H1 (cell line): ENCODE measurements at places on chromosomes 11 and 22.

- no peak for DNase-seq
These were observed 75.2 kb downstream of the DGCR2 start for GRCh38 chr22:19046719-19047609.

GRCh38 chr22:43154887-43155536, 3.7 kb downstream of the TSPO start:
- no peak for DNase-seq

- DNase-seq, result no peak
These were observed 76.2 kb upstream of the TOP3B start for GRCh38 chr22:22058633-22059290.

GRCh38 chr11:125663910-125664309, 16.7 kb downstream of the ACRV1 start:
- no peak for DNase-seq

GRCh38 chr11:8429483-8429882, 164.5 kb downstream of the STK33 start:
- DNase-seq, result no peak

DNA sequence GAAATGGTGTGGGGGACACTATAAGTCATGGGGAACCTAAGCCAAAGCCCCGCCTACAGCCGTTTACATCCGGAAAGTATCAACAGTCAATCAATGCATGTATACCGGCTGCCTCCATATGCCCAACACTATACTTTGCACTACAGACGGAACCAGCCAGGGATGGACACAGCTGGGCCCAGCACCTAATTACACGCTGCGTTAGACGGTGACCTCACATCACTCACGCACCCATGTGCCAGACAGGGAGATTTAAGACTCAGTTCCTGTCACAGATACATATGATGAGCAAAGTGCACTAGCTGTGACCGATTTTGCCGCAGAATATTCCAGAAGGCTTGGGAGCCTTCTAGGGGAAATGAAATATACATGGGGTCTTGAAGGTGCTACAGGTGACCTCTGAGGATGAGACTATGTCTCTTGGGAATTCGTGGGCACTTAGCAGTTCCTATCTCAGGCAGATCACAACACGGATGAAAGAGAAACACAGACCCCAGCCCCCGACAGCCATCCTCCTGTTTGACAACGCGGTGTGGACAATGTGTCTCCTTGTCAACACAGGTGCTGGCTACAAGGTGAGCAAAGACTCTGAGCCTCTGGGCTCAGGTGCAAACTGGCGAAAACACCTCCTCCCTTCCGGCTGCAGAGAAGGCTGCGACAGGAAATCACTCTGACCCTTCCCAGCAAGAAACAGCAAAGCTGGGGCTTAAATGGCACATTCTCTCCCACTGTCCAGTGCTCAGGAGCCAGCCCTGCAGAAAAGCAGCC, 8.0 kb downstream of the AHNAK start:
- DNase-seq, result no peak

DNA sequence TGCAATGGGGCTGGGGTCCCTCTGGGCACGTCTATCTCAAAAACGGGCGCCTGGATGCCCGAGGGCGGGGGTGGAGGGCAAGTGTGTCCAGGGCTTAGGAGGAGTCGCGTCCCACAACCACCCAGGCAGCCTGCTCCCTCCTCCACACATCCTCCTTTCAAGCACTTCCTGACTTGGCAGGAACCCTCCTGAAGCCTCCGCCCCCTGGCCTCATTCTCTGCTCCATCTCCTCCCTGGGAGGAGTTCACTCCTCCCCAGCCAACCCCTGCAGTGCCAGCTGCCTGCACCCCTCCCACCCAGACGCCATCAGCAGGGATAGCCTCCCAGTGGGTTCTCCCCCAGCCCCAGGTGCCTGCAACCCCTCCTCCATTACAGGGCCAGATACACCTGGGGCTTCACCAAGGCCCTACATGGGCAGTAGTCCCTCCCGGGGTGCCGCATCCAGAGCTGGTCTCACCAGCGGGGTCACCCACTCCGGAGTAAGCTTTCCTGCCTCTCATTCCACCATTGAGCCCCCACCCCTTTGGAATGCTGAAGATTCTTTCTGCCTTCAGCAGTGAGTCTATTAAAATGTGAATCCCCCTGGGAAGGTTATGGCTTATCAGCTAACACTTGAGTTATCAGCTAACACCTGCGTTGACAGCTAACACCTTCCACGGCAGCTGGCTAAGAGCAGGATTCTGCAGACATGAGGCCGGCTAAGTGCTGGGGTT, 24.4 kb downstream of the RTN4R start:
- DNase-seq, result no peak
